GOT3 (cell line): ENCODE measurements at places on chromosomes 1 and 21.

DNA sequence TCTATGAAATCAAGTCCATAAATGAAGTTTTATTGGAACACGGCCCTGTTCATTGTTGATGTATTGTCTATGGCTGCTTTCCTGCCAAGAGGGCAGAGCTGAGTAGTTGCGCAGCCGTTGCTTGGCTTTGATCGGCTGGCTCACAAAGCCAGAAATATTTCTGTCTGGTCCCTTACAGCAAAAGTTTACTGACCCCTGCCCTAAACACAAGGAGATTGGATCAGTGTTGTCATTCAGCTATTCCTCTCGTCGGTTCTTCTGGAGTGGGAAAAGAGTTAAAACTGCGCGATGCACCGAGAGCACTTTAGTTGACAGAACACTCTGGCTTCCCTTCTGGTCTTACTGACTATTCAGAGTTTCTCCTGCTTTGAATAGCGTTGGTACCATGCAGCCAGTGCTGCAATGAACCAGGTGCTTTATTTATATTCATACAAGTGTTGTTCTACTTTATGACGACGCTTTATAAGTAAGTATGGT lies 868 bp downstream of the ZBTB40 start:
- no peak for DNase-seq

DNA sequence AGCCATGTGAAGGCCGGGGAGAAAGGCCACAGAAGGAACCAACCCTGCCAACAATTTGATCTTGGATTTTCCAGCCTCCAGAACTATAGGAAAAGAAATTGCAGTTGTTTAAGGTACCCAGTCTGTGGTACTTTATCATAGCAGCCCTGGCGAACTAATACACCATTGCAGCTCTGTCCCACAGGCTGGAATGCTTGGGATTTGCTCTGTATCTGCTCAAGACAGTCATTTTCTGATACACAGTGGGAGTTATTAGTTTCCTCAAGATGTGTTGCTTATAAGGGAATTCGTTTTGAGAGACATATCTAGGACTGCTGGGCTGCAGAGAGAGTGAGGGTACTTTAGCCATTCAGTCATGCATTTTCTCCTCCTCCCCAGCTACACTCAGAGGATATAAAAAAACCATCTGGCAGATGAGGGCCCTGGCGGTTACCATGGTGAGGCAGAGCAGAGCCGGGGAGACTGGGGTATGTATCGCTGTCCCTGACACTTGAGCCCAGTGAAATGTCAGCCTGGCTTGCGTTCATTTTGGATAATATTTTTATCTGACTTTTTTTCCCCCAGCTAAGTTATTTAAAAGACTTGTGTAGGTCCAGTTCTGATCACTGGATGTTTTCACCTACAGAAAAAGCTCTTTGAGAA lies 104.6 kb downstream of the DIRAS3 start:
- no peak for DNase-seq

DNA sequence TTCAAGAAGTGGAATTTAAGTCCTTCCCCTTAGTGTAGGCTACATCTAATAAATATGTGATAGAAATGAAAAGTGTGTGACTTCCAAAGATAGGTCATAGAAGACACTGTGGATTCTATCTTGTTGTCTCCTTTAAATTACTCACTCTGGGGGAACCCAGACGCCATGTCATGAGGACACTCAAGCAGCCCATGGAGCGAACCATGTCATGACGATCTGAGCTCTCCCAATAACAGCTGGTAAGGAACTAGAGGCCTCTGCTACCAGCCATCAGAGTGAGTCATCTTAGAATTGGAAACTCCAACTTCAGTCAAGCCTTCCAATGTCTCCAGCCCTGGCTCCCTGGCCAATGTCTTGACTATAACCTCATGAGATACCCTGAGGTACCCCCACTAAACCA lies 6.3 kb downstream of the COA7 start:
- no peak for DNase-seq

GRCh38 chr1:87093286-87093685 lies 178.9 kb downstream of the HS2ST1 start:
- DNase-seq, result no peak

- DNase-seq, result no peak
These were observed 93.3 kb upstream of the CD1D start for GRCh38 chr1:158087320-158087927.

DNA sequence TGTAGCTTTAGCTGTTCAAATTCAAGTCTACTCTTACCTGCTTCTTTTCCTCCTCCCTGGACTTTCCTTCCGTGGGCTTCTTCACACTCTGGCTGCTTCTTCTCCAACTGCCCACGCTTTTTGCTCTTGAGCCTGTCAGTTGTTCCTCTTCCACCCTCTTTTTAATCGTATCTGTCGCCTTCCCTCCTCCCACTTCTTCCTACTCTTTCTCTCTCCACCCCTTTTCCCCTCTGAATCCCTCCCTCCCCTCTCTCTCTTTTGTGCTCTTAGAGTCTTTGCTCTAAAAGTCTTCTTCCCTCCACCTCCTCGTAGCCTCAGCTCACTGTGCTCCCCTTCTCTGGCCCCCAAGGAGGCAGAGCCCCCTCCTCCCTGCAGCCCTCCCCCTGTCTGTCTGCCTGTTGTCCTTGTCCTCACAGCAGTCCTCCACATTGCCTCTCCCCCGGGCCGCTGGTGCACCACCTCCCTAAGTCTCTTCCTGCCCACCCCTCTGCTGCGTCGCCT lies 12.9 kb upstream of the GJA5 start:
- DNase-seq, result no peak
